A549 treated with CORT108297 at 1 μM for 4 hours (cell line): ENCODE measurements at places on chromosomes 3 and 15. TPM values are rescaled to one million over a fixed set of nuclear protein-coding genes. Genes with fewer than 3 reads are reported as not detected.

NMD3 gene
- total RNA-seq = 41.9 to 72.0 TPM (median 47.8 TPM) in 5 replicates

MME gene
- total RNA-seq = not detected in 5 replicates

FAM107A gene
- total RNA-seq = not detected in 5 replicates

NOX5 gene
- 0.10 to 0.30 TPM (median 0.24 TPM) in 5 replicates for total RNA-seq
